ENCODE measurements at places on chromosomes 4 and X.

- no peak for DNase-seq
Observed at GRCh38 chrX:110665223-110666002, 130.2 kb downstream of the CHRDL1 start.

DNA sequence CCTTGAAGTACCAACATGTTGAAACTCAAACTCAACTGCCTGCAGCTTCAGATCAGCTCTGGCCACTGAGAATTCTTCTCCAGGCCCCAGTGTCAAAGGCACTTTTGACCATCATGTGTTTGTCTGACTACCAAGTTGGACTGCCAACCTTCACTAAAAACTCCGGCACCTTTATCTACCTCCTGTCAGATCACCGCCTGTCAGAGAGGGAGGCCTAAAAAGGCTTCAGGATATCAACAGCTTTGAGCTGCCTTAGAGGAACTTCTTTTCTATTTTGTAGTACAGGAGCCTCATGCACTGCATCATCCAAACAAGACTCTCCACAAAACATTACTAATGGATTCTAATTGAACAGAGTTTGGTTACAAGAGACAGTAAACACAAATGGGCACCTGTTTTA lies 2.8 kb downstream of the ACSL1 start:
- no peak for DNase-seq

- DNase-seq: no peak
Observed at GRCh38 chr4:120218981-120219380, 152.3 kb upstream of the MAD2L1 start.

DNA sequence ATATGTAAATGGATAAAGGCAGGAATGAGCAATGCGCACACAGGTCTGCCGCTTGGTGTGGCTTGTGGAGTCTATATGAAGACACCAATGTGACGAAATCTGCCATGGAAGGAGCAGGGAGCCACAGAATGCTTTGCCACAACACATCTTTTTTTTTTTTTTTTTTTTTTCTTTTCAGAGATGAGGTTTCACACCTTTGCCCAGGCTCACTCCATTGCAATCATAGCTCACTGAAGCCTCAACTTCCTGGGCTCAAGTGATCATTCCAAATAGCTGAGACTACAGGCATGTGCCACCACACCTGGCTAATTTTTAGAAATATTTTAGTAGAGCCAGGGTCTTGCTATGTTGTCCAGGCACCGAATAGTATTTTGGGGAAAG lies 17.4 kb upstream of the SLC34A2 start:
- DNase-seq: no peak

DNA sequence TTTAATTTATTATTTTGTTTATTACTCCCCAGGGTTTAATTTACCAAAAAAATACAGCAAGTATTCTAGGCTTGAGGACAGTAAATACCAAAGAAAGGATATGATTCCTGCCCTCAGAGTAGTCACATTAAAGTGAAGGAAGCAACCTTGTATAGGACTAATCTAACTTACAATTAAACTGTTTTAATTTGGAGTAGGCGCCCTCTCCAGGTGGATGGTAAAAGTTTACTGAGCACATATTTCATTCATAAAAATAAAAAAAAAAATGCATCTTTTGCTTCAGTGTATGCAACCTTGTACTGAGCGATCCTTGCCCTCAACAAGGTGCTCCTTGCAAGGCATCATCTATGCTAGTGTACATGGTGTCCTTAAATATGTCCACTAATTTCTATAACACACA lies 72.0 kb upstream of the MAGEB16 start:
- no peak for DNase-seq

Measured in activated gamma-delta T cell treated with anti-CD3 and anti-CD28 coated beads, Interleukin-2, amount 50 U/mL, for 16 hours (primary cell).